ENCODE measurements at places on chromosomes 11 and 22. TPM values are rescaled to one million over a fixed set of nuclear protein-coding genes. Genes with fewer than 3 reads are reported as not detected.

Gene SLN
- 2.4 TPM for total RNA-seq

Gene PPARA
- total RNA-seq = 19.4 TPM

Gene C1QTNF5
- 20.0 TPM for total RNA-seq

Gene TMPRSS4
- 3.5 TPM for total RNA-seq

Gene OR2AT4
- not detected for total RNA-seq

Gene SYT9
- not detected for total RNA-seq

Gene KRTAP5-8
- not detected for total RNA-seq

Gene MYO18B
- 0.06 TPM for total RNA-seq

Gene OR6A2
- total RNA-seq = 0.15 TPM

Gene KLHDC7B
- total RNA-seq = 0.29 TPM

Gene ACRV1
- total RNA-seq = not detected
